Activated T-helper 1 cell treated with Interleukin-2 at 50 U/mL for 16 hours (primary cell): ENCODE measurements at places on chromosomes 16 and 17.

GRCh38 chr17:63191610-63192009 lies 225.6 kb downstream of the TANC2 start:
- DNase-seq: no peak

DNA sequence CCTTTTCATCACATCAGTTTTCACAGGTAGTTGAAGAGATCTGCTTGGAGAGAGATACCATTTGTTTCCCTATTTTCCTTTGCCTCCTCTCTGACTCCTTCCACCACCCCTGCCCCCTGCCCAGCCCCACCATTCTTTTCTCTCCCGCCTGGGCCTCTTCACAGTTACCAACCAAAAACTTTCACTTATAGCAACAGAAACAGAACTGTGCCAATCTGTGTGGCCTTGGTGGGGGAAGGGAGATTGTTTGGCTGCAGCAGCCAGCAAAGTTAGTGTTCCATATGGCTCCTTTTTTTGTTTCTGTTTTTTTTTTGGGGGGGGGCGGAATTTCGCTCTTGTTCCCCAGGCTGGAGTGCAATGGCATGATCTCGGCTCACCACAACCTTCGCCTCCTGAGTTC lies 17.2 kb upstream of the ARL4D start:
- no peak for DNase-seq

GRCh38 chr17:19321481-19322128 lies 40.9 kb downstream of the B9D1 start:
- DNase-seq: no peak

DNA sequence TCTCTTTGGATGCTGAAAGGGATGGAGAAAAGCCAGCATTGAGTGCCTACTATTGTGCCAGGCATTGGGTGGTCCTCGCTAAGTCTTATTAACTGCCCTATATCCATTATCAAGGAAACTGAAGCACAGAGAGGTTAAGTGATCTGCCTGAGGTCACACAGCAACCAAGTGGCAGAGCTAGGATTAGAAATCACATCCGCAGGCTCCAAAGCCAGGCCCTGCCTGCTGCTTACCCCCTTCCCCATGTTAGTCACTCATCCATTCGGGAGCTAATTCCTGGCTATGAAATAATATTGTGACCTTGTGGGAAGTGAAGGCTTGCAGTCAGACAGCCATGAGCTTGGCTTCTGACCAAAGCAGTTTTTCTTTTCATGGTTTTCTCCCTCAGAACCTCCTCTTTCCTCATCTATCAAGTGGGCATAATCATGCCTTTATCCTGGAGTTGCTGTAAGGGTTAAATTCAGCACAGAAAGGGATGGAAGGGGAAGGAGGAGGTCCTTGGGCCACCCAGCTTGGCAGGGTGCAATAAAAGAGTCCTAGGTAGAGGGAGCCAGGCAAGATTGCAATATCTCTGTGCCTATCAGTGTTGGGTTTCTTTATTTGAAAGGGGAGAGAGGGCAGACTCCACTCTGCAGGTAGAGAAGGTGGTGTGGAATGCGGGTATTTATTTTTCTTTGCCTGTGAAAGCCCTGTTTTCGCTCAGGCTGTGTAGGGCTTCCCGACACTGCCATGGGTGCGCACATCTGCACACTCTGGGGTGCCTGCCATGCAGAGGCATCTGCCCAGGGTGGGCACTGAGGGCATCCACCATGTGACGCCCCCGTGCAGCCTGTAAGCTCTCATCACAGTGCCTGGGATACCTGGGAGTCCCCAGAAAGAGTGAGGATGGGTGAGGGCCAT lies 11.3 kb downstream of the RAI1 start:
- no peak for DNase-seq

- no peak for DNase-seq
Observed at GRCh38 chr17:17481860-17482259, 5.1 kb downstream of the MED9 start.

- DNase-seq: no peak
Observed at GRCh38 chr17:59439741-59440211, 108.3 kb downstream of the YPEL2 start.

DNA sequence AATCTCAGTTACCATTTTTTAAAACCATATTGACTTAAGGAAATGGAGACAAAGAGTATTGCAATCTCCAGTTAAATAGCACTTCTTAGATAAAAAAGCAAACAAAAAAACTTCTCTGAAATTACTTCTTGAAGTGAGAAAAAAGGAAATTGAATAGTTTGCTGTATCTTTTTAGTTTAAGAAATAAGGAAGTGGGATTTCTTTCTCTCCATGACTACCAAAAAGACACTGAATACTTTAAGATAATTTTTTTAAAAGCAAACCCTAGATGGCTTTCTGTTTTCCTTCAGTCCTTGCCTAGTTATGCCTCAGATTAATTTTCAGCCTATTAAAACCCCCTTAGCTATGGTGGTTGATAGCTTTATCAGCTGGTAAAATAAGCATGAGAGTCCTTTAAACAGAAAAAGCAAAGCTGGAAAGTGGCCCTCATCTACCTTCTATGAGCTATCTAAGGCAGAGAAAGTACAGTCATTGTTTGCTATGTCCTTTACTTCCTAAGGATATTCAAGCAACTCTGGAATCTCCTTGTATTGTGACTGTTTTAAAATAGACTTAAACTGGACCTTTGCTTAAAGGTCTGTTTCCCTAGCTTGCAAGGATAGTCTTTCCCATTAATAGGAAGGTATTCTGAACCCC lies 28.6 kb downstream of the TPPP3 start:
- DNase-seq: no peak

DNA sequence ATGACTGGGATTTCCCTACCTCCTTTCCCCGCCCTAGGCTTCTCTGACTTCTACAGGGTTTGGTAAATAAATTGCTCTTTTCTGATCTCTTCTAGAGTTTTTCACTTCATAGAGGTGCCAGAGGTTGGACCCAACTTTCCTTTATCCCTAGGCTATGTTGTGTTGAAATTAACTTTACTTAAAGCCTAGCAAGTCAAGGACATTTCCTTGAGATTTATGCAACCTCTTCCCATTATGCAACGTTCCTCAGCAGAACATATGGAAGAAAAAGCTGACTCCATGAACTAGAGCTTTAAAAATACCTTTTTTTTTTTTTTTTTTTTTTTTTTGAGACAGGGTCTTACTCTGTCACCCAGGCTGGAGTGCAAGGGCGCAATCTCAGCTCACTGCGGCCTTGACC lies 15.5 kb downstream of the MPO start:
- no peak for DNase-seq
